ENCODE measurements at places on chromosomes 6 and 20.
A peak's percentile ranks its signal among the peaks of the same experiment; 100 is the strongest.

- DNase-seq, result peak; percentile 49
Measured at GRCh38 chr20:8153281-8153908, 21.3 kb downstream of the PLCB1 start.

DNA sequence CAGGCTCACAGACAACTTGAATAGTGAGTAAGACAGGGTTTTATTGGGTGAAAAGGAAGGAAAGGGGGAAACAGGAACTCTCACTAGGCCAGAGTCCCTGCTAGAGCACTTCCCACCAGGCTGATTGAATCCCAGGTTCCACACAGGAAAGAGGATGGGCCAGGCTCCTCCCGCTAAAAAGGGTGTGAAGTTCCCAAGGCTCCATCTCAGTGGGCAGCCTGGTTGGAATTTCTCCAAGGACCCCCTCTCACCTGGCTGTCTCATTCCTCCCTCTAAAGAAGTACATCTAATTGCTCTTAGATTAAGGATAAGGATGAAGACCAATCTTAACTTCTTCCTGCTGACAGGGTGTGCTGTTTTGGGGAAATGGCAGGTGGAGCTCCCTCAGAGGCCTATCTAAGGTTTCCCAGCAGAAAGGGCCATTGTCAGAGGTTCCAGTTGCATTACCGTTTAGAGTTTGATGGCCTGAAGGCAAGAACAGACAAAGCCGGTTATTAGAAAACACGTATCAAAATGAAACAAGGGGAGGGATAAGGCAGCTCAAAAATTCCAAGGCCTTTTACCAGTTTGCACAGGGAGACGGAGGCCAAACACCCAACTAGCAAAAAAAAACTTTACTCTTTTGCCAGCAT, 21.5 kb downstream of the COL19A1 start:
- DNase-seq, result no peak

DNA sequence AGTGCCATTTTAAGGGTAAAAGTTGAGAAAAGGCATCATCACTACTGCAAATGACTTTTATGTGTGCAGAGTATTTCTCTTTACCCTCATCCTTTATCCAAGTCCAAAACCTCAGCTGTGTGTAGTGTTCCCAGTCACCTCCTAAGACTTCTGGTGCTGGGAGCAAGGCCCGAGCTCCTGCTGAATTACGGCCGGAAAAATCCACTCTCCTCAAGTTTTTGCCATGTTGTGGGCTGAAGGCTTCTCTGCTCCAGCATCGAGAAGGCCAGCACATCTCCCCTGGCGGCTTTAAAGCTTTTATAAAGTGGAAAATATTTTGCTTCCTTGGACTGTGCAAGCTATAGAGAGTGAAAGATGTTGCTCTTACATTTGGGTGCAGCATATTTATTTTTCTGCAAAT, 153.2 kb upstream of the THBS2 start:
- DNase-seq, result no peak

DNA sequence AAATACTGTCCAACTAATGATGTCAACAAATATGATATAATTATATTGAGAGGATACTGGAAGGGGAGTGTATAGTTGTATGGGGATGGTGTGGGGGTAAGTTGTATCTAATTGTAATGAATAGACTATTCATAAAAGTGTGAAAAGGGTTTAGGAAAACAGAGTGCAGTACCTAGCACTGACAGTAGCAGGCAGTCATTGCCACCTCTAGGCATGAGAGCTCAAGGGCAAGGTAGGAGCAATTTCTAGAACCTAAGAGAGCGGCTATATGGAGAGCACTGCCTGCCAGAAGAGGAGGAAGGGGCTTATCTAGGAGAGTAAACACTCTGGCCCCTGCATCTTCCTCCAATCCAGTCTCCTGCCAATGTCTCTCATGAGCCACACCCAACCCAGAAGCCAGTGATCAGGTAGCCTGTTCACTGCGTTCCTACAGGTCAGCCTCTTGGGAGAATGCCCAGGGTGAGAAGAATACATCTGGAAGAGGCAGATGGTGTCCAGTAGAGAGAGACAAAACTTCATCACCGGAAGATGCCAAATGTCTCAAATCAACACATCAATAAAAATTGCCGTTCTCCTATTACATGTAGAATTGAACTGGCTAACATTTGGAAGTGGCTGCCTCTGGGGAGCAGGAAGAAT, 200.0 kb downstream of the LY86 start:
- DNase-seq, result no peak

DNA sequence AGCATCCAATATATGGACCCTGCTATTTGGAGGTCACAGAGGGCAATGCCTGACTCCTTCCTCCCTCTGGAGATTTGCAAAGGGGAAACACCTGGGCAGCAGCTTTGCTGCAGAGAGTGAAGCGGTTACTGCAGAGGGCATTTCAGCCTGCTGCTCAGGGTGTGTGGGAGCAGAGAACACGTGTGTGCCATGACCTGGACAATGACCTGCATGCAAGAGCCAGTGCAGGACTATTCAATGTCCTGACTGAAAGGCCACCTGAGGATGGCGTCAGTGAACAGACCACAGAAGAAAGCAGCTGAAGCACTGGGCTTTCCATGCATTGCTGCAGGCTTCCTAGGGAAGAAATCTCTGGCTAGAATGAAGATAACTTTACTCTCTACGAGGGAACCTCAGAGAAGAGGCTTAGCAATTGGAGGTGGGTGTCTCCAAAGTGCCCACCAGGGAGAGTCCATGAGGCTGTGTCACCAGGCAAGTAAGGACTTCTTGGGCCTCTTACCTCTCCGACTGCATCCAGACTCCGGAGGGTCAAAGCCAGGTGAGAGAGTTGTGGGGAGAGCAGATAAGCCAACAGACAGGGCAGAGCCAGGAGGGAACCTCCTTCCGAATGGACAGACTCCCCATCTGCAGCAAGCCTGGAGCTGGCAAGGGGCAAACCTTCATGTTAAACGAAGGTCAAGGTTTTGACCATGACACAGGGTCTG, 52.9 kb upstream of the PMEPA1 start:
- no peak for DNase-seq

GRCh38 chr6:139429580-139430145, 55.2 kb upstream of the CITED2 start:
- no peak for DNase-seq

DNA sequence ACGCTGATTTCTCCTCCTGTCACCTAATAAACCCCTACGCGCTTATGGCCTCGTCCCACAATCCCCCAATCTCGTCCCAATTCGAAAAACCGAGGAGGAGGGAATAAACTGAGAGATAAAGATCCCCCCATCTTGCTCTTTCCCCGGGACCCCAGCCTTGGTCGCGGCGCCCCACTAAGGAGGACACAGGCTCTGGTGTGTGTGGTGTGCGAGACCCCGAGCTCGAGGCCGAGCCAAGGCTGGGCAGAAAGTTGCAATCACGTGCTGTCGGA, 1.3 kb upstream of the NR2E1 start:
- no peak for DNase-seq

- no peak for DNase-seq
Measured at GRCh38 chr6:133017581-133017980, 203.2 kb downstream of the RPS12 start.
